ENCODE measurements at places on chromosomes 1 and 21.

- no peak for DNase-seq
Measured at GRCh38 chr1:21820597-21821232, 8.7 kb downstream of the LDLRAD2 start.

DNA sequence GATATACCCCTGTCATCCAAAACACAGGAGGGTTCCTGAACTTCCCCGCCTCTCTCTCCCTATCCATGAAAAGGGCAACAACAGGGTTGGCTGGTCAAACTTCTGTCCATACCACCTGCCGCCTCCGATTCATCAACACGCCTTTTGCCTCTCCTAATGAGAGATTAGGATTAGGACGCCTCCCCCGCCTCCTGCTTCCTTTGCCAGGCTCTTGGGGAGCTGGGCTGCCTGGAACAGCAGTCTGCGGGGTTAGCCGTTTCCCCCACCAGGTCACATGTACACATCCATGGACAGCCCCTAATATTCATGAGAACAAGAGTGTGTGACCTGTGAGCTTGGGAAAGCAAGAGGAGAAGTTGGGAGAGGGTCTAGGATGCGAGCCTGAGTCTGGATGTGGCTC, 2.3 kb upstream of the OPTC start:
- no peak for DNase-seq

- DNase-seq = no peak
Measured at GRCh38 chr1:29711582-29712283, 475.4 kb downstream of the PTPRU start.

DNA sequence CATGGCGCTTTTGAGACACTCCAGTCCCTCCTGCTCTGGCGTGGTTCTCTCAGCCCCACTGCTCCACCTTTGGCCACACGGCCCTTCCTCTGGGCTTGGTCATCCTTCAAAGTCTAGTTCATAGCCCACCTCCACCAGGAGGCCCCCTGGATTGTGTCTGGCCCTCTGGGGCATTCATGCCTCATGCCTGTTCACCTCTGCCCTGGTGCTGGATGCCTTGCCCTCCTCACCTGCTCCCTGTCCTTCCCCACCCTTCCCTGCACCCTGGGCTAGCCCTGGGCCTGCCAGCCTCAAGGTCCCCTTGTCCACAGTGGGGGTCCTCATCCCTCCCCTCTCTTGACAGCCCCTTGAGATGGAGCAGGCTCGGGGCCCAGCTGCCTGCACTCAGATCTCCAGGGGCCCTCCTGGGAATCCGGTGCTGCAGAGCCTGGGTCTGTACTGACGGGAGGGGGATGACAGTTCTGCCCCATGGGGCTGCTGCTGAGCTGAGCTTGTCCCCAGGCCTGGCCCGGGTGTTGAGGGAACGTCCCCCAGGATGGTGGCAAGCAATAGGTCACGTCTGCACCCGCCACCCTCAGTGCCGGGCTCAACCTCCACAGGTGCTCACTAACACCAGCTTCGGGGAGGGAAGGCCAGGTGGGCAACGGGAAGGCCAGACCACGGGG, 18.4 kb downstream of the PRXL2B start:
- DNase-seq = no peak

GRCh38 chr1:68525781-68526180, 28.9 kb upstream of the DEPDC1 start:
- no peak for DNase-seq

DNA sequence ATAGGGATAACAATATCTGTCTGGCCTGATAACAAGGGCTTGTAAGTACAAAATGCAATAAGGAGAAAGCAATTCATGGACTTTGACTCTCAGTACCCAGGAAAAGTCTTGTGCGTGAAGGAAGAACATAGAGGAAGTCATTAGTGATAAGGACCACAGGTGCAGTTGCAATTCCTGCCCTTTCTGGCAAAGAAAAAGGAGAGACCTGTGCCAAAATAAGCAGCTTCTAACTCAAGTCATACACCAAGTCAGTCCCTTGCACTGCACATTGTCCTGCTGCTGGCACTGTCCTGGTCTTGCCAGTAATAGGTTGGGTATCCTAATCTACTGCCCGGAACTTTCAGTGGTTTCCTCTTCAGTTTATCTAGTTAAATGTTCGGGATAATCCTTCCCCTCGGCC, 14.8 kb upstream of the SOD1 start:
- DNase-seq = no peak

GRCh38 chr1:117932576-117932975, 3.0 kb downstream of the WDR3 start:
- no peak for DNase-seq

GRCh38 chr1:34763142-34763781, 3.7 kb downstream of the GJB4 start:
- no peak for DNase-seq

DNA sequence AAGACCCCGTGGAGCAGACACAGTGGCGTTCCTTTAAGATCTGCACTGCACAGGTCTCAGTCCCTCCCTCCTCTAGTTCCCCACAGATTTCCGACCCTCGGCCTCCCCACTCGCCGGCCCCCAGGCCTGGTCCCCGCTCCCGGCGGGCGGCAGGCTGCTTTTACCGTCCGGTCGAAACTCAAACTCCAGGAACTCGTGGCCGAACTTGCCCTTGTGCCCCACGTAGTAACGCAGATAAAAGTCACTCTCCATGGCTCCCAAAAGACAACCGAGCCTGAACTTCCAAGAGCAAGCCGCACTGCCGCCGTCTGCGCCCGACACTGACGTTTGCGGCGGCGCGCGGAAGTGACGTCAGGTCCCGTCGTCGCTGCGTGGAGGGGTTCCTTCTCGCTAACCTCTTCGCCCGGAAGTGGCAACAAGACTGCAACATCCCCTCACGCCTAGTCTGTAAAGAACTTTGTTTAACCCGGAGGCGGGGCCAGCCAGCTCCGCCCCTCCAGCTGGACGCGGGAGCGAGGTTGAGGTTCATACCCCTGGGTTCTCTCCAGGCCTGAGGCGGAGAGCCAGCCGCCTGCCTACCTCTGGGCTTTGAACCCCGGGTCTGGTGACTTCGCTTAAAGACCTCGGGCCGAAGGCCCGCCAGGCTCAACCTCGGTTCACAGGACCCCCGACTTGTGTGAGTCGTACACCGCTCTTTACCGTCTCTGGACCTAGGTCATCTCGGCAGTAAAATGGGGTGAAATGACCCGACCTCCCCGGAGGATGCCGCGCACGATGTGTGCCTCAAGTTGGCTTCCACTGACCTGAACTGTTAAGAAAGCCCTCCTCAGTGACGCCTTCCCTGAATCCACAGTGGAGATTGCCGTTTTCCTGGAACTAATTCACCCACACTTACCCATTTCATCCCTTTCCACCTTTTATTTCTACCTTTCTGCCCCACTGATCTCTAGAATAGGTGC, at the start of gene MAGOH:
Gene MAGOH (minus strand): TSS at position 322 of the 959 bp plus-strand sequence. CDS start 70 bp downstream, at position 252.
- peak; percentile 96 for DNase-seq

GRCh38 chr1:11985851-11986250, 5.6 kb downstream of the MFN2 start:
- no peak for DNase-seq

- DNase-seq = no peak
Measured at GRCh38 chr1:174068000-174068399, 45.8 kb upstream of the RC3H1 start.

- DNase-seq = no peak
Measured at GRCh38 chr21:41277846-41278245, 38.8 kb upstream of the FAM3B start.

GRCh38 chr21:32370998-32371766, 21.6 kb downstream of the URB1 start:
- DNase-seq = no peak

DNA sequence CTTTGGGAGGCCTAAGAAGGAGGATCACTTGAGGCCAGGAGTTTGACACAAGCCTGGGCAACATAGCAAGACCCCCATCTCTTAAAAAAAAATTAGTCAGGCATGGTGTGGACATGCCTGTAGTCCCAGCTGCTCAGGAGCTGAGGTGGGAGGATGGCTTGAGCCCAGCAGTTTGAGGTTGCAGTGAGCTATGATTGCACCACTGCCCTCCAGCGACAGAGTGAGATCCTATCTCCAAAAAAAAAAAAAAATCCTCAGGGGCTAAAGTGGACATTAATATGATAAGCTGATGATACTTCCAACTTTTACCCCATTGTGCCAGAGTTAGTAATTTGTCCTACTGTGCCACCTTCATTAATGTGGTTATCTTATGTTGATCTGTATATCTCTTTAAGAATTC, 327.8 kb upstream of the FMN2 start:
- no peak for DNase-seq

- DNase-seq = no peak
Measured at GRCh38 chr21:27678511-27678910, 711.6 kb upstream of the ADAMTS5 start.

DNA sequence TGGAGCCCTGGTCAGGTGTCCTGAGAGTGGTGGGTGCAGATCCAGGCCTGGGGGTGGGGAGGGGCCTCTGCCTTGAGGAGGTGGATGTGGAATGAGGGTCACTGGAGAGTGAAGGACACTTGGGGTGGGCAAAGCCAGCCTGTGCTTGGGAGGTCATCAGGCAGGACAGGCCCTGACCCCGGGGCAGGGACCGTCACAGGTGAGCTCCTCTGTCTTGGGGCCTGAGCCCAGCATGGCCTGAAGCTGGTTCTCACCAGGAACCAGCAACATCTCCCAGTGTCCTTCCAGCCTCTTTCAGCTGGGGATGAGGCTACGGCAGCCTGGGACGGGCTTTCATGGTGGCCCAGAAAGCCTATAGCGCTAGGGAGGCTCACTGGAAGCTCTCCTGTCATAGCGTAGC, 831 bp upstream of the KRTAP10-2 start:
- no peak for DNase-seq

GRCh38 chr1:2348346-2349325, 42.7 kb downstream of the MORN1 start:
- DNase-seq = no peak

DNA sequence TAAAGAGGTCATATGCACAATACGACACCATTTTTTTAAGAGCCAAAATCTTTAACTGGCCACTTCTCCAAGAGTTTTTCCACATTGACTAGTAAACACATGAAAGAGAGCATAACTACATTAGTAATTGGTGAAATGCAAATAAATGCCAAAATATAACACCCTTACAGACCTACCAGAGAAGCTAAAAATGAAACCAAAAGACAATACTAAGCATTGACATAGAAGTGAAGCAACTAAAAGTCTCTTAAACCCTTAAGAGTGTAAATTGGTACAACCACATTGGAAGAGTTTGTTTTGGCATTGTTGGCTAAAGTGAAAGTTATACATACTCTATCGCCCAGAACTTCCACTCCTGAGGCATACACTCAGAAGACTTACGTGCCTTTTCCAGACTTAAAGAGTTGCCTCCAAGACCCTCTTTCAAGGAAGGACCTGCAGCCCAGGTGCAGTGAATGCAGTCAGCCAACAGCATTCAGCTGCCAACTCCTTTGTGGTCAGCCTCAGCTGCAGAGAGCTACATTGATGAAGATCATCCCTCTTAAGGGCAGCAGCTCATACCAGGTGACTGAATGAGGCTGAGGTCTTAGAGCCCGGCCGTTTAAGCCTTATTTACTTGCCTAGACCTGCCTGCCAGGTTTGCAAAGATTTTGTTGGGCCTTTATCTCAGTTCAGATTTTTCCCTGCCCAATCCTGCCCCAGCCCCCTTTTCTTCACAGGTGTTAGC, 839.1 kb upstream of the ADGRL2 start:
- no peak for DNase-seq

GRCh38 chr21:45979651-45980050, 1.9 kb upstream of the COL6A1 start:
- DNase-seq = no peak

DNA sequence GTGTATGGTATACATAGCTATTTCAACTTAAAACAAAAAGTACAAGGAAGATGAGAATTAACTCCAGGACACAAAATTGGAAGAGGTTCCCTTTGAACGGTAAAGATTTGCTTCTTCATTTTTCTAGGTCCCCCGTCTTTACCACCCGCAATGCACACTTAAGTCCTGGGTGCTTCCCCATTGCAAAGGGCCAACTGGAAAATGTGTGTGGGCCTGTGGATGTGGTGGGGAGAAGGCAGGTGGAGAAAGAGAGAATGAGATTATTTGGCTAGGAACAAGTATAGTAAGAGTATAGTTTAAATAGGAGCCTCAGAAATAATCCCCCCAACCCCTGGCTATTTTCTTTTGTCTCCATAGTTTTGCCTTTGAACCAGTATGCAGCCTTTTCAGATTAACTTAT, 115.4 kb downstream of the HLX start:
- no peak for DNase-seq

DNA sequence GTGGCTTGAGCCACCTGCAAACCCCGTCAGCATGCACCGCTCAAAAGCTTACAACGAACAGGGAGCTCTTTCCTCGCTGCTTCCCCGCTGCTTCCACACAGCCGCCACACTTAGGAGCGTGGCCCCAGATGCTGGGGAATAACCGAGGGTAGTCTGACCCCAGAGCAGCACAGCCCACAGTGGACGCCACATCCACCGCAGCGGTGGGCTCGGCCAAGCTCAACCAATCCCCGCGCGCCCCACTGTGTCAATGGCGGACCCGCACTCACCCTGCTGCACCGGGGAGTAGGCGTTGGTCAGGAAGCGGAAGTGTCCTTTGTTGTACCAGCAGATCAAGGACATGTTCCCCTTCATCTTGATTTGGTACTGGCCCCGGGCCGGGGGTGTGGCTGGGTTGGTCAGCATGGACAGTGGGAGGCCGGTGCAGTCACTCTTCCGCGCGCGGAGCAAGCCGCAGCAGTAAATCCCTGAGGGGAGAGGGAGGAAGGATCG, 93.5 kb downstream of the PGBD5 start:
- no peak for DNase-seq

- no peak for DNase-seq
Measured at GRCh38 chr1:218679988-218680748, 335.0 kb downstream of the TGFB2 start.

GRCh38 chr1:229991104-229991513, 75.9 kb upstream of the GALNT2 start:
- no peak for DNase-seq

- DNase-seq = no peak
Measured at GRCh38 chr21:16370186-16370585, 640.4 kb downstream of the USP25 start.

DNA sequence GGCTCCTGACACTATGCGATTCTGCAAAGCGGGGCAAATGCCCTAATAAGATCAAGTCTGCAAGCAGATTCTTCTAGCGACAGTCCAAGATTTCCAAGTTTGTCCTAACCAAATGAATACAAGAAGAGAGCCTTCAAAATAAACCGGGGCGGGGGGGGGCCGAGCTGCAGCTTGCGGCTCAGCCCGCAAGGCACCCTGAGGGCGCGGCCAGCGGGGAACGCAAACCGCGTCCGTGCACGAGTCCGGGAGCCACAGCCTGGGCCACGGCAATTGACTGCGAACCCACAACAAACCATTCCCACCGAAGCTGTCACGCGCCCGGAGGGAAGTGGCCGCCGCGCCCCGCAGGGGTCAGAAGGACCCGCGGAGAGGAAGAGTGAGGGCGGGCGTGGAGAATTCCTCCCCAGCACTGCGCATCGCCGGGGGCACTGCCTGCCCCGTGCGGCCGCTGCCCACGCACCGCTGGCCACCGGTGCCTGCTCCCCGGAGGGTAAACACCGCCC, 687 bp downstream of the TGFBR3 start:
- no peak for DNase-seq

- DNase-seq = no peak
Measured at GRCh38 chr1:97304366-97304765, 582.8 kb downstream of the PTBP2 start.

GRCh38 chr1:153526132-153526543, 9.7 kb downstream of the S100A6 start:
- peak; percentile 72 for DNase-seq
